Coronary artery (tissue), 2 donors: ENCODE measurements at places on chromosomes 13 and 19.

GRCh38 chr19:50198431-50199258 lies 4.8 kb upstream of the MYH14 start:
- DNase-seq = no peak

DNA sequence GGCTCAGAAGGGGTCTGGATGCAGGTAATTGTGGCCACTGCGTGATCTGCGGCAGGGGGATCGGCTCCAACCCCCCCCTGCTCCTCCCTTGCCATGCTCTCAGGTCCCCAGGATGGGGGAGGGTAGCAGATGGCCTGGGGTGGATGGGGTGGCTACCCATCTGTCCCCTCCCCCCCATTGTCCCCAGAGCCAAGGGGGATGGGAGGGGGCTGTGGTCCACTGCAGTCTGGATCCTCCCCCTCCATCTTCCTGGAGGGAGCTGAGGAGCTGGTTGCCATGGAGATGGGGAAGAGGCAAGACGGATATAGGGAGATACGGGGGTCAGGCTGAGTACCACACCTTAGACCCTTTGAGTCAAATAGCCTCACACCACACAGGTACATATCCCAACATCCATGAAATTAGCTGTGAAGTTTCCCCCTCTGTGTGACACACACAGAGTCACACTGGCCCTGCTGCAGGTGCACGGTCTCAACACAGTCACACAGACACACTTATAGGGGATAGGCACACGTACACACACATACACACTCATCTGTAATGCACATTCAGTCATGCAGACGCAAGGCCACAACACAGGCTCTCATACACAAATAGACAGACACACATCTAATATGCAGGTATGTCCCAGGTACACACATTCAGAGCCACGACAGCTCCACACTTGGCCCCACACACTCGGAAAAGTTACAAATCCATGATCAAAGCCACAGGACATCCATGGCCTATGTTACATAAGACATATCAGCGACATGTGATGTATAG lies 1.8 kb upstream of the NOVA2 start:
- no peak for DNase-seq

- no peak for DNase-seq
Observed at GRCh38 chr13:27310946-27311345, 40.3 kb downstream of the RASL11A start.

DNA sequence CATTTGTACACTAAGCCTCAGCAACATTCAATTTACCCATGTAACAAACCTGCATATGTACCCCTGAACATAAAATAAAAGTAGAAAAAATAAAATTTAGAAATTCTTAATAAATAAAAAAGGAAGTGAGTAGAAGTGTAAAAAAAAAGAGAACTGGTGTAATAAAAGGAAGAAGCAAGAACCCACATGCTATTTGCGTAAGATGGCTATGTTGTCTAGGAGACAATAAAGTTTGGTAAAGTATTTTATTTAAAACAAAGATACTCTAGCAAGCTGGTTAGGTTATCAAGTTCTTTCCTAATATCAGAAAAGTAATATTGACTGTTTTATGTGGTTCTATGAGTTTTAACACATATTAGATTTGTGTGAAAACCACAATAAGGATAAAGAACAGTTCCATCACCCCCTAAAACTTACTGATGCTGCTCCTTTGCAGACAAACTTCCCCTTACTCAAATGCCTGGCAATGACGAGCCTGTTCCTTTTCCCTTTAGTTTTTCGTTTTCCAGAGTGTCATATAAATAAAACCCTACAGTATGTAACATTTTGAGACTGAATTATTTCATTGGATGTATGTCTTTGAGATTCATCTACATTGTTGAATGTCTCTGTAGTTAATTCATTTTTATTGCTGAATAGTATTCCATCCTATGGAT lies 98.9 kb downstream of the TNFSF13B start:
- no peak for DNase-seq

DNA sequence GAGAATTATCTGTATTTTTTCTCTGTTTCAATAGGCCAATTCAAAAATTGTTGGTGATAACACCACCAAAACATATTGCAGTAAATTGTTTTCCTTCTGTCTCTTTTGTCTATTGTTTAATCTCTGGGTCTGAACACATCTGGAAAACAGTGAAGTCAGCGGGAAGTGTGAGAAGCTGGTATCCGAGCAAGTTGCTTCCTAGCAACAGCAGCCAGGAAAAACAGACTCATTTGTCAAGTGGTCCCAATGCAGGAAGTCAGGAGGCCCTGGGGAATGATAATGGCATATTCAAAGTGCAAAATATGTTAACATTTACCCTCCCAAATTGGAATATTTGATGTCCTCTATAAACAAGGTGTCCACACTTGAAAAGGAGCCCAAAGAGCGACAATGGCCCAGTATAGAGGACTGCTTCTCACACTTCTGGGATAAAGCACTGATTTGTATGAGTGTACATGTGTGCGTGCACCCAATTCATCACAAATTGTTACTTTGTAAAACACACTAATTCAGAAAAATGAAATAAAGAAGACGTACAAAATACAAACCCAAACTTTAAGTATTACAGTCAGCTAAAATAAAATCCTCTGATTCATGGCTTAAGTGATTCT lies 515.0 kb downstream of the TBC1D4 start:
- DNase-seq = no peak

DNA sequence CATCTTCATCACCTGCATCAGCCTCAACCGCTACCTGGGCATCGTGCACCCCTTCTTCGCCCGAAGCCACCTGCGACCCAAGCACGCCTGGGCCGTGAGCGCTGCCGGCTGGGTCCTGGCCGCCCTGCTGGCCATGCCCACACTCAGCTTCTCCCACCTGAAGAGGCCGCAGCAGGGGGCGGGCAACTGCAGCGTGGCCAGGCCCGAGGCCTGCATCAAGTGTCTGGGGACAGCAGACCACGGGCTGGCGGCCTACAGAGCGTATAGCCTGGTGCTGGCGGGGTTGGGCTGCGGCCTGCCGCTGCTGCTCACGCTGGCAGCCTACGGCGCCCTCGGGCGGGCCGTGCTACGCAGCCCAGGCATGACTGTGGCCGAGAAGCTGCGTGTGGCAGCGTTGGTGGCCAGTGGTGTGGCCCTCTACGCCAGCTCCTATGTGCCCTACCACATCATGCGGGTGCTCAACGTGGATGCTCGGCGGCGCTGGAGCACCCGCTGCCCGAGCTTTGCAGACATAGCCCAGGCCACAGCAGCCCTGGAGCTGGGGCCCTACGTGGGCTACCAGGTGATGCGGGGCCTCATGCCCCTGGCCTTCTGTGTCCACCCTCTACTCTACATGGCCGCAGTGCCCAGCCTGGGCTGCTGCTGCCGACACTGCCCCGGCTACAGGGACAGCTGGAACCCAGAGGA lies 2.6 kb downstream of the P2RY11 start:
- no peak for DNase-seq

DNA sequence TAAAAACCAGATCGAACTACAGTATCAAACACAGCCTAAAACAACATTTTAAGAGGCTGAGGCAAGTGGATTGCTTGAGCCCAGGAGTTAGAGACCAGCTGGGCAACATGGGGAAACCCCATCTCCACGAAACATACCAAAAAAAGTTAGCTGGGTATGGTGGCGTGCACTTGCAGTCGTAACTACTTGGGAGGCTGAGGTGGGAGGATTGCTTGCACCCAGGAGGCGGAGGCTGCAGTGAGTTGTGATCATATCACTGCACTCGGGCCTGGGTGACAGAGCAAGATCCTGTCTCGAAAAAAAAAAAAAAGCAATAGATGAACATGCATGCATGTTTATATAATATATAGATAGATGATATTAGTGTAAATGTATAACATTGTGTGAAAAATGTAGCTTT lies 5.2 kb upstream of the MRPS31 start:
- DNase-seq = no peak
